NCI-H187 (cell line): ENCODE measurements at places on chromosomes 12 and 14.

DNA sequence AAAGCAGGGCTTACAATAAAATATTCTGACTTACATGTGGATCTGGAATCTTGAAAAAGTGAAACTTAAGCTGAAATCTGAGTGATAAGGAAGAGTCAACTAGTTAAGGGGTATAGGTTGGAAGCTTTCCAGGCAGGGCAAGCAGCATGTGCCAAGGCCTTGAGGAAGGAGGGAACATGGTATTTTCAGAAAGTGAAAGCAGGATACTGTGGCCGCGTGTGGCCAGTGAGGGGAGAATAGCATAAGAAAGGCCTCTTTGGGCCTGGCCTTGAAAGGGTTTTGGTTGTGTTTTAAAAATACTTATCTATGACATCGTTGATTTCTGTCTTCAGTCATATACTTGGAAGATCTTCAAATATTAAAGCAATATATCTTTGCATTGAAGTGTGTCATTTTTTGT, 213.4 kb downstream of the AKAP6 start:
- no peak for DNase-seq

GRCh38 chr12:17335487-17335886, 729.5 kb upstream of the LMO3 start:
- DNase-seq, result no peak

- peak; percentile 38 for DNase-seq
Observed at GRCh38 chr14:29521526-29522137, 406.0 kb downstream of the PRKD1 start.

DNA sequence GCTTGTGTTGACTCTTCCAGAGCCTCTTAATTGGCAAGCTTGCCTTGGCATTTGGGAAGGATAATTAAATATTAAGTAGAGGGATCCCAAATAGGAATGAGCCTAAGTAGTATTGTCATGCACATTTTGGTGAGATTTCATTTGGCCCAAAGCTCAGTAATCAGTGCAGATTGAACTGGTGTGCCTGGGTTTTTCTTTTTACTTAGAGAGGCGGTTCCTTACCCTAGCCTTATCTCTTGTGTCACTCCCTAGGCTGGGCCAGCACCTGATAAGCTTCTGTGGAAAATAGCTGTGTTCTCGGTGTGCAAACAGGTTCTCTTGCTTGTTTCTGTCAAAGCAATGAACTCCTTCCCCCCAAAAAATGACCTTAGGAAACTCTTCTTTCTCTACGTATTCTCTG, 9.3 kb upstream of the B4GALNT3 start:
- no peak for DNase-seq

- no peak for DNase-seq
Observed at GRCh38 chr14:102264355-102264754, 40.6 kb downstream of the MOK start.

DNA sequence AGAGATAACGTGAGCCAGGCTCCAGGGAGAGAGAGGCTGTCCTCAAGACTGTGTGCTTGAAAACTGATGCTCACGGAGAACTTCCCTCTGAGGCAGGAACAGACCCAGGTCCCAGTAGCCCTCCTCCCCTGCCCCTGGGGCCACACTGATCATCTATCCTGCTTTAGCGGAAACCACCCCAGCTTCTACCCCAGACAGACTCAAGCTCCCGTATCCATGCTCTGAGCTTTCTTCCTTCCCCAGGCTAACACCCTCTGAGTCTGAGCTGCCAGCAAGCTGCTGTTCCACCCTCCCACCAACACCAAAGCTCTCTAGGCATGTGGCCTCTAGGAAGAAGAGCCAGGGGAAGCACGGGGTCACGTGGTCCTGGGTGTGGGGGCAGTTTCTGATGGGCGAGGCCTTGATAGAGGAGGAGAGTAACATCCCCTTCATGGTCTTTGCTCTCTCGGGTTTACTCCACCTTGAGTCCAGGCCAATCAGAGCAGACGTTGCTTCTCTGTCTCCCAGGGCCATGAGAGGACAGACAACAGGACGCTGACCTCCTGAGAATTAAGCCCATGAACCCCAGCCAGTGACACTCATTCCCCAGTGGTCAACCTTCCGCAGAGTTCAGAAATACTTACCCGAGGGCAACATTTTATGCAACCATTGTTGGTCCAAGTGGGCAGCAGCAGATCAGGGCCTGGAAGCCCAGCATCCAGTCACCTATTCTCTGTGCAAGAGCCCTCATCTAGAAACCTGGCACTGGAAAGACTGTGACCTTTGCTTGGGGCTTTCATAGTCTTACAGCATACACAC, 1.4 kb downstream of the PCK2 start:
- DNase-seq, result no peak

DNA sequence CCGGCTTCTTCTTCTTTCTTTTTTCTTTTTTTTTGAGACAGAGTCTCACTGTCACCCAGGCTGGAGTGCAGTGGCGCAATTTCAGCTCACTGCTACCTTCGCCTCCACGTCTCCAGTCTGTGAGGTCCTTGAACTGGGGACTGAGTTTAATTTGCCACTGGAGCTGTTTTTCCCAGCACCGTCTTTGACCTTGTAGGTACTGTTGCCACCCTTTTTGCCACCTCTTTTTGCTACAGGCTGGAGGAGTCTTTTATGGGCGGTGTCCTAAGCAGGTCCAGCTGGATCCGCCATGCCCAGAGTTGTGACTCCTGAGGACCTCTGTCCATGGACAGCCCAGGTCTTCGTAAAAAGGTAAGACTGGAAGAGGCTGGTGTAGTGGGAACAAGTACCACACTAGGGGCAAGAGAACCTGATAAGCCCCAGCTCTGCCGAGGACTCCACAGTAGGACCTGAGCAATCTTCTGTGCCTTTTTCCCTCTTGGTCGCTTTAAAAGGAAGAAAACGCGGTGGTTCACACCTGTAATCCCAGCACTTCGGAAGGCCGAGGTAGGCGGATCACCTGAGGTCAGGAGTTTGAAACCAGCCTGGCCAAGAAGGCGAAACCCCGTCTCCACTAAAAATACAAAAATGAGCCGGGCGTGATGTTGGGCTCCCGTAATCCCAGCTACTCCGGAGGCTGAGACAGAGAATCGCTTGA, 946 bp downstream of the RNU4-2 start:
- no peak for DNase-seq

DNA sequence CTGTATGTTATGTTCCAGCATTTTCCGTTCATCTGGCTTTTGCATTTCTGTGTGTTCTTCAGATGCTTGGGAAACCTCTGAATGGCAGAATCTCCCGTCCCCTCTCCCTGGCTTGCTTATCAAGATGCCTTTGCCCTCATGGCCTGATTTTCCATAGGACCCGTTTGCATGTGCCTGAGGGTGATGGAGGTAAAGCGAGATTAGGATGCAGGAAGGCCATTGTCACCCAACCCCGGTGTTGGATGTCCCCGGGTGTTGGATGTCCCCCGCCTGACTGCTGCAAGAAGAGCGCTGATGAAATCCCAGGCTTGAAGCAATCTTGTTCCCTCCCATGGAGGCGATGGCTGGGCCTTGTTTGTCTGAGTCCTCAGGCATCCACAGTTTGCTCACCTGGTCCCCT, 9.6 kb downstream of the BRI3BP start:
- no peak for DNase-seq

- DNase-seq, result no peak
Observed at GRCh38 chr14:52002542-52002941, 13.2 kb downstream of the RTRAF start.

- peak; percentile 67 for DNase-seq
Observed at GRCh38 chr14:67241411-67242167, at the start of gene PALS1. Gene PALS1, plus strand, starts transcription at chr14:67241435. Its CDS starts 37,736 bp downstream, at chr14:67279171.

GRCh38 chr12:48969833-48970701, 1.5 kb downstream of the WNT10B start:
- no peak for DNase-seq

DNA sequence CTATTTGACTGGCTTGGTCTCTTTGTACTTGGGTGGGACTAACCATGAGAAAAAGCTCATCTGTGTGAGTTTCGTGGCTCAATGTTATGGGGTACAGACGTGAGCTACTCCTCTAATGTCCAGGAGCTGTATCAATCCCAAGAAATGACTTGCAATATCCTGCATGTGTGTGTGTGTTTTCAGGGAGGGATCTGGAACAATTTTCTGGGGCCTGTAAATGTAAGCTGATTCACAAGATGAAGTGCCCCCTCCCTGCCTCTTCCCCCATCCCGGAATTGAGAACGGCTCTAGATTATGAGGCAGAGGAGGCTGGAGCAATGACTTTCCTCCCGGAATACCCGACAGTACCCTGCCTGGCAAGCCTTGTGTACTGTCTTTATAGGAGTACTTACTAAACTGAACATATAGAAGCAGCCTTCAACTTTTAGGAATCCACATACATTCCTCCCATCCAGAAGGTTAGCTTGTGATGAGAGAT, 53.9 kb downstream of the TMX1 start:
- DNase-seq, result no peak

- no peak for DNase-seq
Observed at GRCh38 chr12:72295744-72296143, 23.6 kb downstream of the TRHDE start.

DNA sequence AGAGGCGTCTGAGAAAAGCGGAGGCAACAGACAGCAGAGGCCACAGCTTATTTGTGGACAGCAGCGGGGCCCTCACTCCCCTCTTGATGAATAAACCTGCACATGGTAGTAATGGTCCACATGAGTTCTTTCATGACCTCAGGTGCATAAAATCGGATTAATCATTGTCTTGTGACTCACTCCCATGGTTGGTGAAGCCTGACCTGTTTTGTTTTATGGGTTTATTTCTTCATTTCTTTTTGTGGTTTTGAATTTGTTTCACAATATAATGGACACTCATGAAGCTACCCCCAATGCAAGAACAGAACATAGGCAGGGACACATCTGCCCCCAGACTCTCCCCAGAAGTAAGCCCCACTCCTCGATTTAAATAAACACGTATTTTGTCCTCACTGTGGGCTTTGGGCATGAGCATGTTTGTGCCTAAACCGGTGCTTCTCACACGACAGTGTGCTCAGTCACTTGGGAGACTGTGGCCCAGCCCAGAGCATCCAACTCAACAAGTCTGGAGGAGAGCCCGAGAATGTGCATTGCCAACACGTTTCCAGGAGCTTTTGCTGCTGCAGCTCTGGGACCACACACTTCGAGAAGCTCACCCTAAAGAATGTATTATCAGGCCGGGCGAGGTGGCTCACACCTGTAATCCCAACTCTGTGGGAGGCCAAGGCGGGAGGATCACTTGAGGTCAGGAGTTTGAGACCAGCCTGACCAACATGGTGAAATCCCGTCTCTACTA, 116.1 kb downstream of the SCARB1 start:
- DNase-seq, result no peak

DNA sequence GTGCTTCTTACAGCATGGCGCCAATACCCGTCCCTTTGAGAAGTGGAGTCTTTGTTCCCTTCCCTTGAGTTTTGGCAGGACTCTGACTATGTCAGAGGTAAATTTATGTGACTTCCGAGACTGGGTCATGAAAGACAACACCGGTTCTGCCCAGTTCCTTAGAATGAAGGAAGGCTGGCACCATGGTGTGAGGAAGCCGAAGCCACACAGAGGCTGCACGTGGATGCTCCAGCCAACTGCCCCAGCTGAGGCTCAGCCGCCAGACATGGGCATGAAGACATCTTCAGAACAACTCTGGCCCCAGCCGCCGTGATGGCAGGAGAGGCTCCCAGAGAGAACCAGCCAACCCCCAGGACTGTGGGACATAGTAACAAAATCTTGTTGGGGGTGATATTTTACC, 111.2 kb downstream of the CALM1 start:
- DNase-seq, result no peak

DNA sequence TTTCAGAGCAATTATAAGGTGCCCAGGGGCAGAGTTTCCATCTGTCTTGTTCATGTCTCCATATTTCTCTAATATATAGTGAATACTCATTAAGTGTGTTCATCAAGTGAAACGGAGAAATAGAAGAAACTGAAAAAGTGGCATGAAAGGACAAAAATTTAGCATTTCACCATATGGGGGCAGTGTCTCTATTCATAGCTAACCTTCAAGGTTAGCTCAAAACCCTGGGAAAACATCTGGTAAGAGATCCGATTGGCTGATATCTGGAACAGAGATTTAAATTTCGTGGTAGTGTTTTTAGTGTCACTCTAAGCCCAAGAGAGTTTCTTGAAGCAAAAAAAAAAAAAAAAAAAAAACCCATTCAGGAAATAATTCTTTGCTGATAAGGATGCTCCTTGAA, 367.5 kb downstream of the DAD1 start:
- no peak for DNase-seq

DNA sequence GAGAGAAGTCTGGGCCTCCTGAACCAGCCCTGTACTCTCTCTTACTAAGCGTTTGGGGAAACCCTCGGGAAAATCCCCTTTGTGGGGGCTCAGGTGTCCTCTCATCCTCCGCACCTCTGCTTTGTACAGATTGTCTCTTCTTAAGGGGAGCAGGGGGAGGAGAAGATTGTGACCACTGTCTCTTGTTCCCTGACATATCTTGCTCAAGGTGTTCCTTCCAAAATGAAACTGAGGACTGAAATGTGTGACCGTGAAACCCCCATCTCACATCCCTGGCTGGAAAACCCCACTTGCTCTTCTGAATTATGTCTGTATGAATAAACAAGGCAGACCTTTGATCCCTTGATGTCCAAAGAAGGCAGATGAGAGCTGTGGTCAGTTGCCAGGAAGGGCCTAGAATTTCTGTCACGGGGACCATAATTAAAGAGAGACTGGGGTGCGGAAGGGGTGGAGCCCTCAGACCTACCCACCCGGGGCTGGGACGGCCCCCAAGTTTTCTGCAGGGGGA, 369.8 kb downstream of the AACS start:
- no peak for DNase-seq

DNA sequence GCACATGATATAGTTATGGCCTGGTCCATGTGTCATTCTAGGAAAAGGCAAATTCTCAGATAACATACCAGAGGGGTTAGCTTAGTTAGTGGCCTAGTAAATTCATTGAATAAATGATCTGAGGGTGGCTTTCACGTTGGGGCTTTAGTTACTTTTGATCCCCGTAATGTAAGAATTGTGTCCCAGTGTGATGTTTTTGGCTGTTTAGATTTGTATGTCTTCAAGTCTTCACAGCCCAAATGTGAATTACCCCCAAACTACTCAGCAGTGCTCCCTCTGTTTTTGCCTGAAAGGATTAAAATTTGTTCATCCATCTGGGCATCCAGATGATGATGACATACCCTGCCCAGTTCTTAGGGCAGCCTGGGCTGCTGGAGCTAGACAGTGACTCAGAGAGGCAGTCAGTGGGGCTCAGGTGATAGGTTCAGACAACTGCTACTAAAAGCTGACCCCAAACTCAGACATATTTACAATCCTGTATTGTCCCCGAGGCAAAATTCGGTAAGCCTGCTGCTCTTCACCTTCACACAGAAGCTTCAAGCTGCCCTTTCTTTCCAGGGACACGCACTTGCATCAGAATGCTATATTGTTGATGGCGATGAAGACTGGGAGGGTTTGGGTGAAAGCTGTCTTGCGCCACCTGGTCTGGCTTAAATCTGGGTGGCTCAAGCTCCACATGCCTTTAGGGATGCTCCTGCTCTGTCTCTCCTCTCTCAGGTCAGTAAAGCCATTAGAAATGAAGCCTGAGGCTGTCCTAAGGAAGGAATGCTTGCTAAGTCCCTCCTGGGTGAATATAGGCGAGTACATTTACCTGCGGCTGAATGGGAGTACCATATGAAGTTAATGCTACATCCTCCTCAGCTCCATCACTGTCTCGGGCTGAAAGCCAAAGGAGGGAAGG, 10.3 kb downstream of the GPRC5D start:
- DNase-seq, result no peak
